NCI-H524 treated with DMSO at 0.1 percent for 48 hours (cell line): ENCODE measurements at places on chromosomes 13 and 19.

DNA sequence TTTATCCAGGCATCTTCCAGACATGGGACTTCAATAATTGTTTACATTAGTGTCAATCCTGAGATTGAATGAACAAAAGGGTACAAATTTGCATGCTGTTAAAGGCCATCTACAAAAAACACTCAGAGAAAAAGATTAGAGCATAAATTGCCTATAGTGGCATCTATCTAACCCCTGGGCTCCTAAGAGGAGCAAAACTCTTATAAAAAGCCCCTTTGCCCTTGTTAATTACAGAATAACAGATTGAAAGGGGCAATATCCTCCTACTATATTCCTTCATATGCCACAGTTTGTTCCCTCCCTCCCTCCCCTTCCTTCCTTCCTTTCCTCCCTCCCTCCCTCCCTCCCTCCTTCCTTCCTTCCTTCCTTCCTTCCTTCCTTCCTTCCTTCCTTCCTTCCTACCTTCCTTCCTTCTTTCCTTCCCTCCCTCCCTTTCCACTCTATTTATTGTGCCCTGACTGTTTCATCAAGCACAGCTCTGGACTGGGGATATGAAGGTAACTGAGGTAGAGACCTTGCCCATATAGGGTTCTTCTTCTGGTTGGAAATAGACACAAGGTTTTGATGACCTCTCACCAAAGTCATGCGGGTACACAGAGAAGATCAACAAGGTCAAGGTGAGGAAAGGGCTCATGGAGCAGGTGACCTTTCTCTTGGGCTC lies 49.5 kb downstream of the PCDH8 start:
- no peak for DNase-seq

GRCh38 chr19:45528744-45529419 lies 21.6 kb downstream of the VASP start:
- DNase-seq: no peak

DNA sequence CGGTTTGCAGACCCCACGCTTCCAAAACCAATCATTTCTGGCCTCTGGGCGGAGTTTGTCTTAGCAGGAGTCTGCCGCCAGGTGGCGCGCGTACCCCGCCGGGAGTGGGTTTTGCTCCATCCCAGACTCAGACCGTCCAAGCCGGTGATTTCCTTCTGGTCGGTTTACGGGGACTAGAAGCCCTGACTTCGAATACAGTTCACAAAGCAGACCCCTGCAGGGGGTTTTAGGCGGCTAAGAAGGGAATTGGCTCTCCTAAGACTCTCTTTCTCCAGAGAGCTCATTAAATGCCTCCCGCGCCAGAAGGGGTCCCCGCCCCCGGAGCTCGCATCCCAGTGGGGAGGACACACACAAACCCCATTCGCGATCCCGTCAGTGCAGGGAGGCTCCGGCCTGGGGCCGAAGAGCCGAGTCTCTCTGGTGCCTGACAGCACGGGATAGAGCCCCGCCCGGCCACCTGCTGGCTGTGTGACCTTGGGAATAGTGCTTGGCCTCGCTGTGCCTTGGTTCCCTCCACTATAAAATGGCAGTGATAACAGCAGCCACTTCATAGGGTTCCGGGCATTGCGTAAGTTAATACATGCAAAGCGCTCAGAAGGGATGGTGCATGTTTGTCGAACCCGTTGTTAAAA lies 8.6 kb upstream of the NUP62 start:
- DNase-seq: peak; percentile 49

DNA sequence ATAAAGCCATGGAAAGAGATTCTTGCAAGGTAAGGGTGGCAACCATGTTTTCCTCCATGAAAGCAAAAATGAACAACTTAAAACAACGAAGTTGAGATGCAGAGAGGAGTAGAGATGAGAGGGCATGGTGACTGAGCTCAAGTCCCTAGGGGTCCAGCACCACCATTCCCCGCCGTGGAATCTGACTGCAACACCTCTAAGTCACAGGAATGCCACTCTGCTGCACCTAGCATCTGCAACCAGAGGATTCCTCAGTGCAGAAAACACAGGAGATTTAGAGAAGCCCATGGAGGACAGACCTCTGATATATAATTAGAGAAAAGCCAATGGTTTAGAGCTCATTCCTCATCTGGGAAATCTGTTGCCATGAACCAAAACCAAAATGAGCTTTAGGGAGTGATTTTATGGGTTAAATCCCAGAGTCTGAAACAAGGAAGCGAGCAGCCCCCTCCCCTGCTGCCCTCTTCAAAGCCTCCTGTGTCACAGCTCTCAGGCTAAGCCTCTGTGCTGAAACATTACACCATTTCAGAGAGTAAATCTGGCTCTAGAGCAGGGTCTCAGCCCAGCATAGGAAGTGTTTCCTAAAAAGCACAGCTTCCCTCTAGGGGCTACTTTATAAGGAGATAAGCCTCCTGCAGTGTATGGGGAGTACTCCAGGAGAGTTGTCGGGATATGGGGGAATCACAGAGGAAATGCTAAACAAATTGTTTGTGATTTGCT lies 1043.6 kb downstream of the UQCRFS1 start:
- no peak for DNase-seq

DNA sequence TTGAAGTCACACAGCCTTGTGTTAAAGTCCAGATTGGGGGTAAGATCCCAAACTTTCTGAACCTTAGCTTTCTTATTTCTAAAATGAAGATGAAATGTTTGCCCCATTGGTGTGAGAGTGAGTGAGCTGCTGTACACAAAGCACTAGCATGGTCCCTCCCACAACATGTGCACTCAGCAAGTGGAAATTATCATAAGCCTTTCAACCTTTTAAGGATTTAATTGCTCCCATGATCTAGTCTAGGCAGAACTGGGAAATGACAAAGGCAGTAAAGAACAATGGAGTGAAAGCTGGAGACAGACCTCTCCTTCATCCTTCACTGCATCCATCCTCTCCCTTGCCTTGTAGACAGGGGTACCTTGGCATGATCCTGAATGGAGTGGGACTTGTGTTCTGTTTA lies 76.0 kb upstream of the GPR12 start:
- DNase-seq: no peak

DNA sequence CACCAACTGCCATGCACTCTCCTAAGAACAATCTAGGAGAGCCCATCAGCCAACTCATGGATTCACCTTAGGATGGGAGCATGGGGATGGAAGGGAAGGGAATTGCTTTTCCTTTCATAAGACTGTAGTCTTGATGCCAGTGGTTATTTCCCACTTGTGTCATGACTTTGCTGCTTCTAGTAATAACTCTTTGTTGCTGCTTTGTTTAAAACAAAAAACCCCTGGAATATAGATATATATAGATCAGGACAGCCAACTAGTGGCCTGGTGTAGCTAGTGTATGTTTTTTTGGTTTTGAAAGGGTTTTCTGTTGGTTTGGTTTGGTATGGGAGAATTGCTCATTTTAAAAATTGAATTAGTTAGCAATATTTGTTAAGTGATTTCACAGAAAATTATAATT lies 39.3 kb upstream of the KCTD4 start:
- DNase-seq: no peak

DNA sequence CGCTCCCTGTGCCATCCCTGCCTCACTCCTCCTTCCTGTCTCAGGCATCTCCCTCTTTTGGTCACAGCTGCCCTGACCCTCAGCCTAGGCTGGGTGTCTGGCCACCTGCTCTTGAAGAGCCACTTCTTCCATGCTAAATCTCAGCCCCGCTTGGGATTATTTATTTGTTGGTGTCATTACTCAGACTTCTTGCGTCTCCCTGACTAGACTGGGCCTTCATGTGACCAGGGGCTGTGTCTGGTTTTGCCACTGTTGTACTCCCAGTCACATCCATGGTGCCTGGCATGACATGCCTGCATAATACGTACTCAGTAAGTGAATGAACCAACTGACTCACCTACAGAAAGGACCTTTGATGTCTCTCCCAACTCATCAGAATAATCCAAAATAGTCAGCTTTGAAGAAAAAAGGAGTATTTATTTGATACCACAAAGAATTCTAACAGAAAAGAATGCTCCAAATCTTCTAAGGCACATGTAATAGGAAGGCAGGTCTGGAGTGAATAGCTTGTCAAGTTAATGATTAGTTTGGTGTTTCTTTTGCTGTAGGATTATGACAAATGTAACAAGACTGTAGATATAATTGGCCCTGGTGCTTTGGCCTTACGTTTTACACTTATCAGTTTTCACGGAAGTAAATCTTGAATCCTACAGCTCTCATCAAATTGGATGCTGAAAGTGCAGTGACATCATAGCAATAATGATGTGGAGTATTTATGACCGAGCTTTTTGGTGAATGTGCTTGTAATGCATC lies 84.0 kb downstream of the ALOX5AP start:
- no peak for DNase-seq

GRCh38 chr13:25037057-25037813 lies 58.7 kb upstream of the PABPC3 start:
- peak; percentile 8 for DNase-seq

DNA sequence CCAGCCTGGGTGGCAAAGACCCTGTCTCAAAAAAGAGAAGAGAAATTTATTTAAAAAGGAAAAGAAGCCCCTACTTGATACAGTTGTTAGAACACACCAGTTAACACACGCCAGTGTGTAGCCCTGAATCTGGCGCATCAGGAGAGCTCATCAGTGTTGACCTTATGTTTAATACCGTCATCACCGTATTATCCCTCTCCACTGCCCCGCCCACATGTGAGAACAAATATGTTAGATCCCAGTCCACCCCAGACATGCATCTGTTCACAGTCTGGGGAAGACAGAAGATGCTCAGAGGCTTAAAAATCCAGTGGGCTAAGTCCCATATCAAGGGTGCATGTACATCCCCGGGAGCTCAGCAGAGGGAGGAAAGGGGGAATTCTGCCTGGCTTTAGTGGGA lies 155.2 kb downstream of the DPF1 start:
- peak; percentile 98 for DNase-seq

- no peak for DNase-seq
Measured at GRCh38 chr13:46132109-46132508, 27.3 kb upstream of the CPB2 start.

DNA sequence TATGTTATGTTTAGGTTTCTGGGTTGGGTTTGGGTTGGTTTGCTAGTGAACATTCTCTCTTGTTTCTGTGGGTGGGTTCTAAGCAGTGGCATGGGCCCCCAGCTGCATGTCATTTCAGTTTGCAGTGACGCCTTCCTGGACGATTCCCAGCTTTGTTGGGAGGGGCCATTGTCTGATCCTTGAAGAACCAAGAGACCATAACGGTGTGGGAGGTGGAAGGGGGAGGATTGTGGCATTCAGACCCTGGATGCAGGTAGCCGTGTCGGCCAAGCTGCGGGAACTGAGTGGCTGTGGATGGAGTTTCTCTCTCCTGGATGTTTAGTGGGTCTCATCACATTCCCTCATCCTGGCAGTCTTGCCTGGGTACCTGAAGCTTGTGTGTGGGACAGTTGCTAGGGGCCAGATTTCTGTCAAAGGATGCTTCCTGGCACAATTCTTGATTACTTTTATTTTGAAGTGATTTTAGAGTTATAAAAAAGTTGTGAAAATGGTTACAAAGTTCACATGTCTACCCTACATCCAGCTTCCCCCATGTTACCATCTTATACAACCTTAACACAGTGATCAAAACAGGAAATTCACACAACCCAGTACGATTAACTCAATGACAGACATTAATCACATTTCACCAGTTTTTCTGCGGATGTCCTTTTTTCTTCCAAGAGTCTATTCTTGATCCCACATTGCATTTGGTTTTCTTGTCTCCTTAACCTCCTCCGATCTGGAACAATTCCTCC lies 123.8 kb downstream of the SIPA1L3 start:
- DNase-seq: no peak

DNA sequence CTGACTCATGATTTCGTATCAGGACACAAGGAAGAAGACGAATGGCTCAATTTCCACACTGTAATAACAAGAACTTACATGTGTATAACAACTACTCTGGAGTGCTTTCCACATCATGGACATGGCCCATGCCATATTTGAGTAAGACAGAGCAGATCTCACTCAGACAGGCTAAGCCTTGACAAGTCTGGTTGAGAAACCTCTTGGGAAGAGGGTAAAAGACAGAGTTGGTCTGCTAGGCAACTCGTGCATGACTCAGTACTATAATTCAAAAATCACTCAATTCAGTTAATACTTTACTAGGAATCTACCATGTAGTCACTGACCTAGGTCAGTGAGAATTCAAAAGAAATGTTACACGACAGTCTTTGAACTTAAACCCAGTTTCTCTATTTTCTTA lies 5.7 kb upstream of the THSD1 start:
- DNase-seq: no peak

DNA sequence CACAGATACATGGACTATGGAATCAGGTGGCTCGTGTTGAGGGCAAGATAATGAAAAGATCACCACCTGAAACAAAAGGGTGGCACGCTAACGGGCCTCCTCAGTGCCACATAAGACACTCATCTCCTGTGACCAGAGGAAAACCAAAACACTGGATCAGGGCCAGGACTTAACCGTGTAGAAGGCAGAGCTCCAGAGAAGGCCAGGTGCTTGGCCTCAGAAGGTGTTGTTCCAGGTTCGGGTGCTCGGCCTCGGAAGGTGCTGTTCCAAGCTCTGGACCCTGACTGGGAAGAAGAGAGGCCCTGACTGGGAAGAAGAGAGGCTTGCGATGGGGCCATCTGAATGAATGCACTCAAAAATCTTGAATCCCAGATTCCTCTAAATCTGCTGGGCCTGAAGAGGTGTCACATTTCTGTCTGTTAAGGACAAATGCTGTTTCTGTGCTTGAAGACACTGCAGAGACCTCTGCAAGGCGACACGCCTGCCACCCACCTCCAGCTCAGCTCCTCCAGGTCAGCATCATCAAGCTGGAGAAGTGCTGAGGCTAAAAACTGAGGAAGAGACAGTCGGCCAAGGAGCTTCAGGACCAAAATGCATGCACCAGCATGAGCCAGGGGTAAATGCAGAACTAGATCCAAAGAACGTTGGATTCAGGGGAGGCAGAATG lies 2.7 kb upstream of the RASA3 start:
- DNase-seq: no peak

DNA sequence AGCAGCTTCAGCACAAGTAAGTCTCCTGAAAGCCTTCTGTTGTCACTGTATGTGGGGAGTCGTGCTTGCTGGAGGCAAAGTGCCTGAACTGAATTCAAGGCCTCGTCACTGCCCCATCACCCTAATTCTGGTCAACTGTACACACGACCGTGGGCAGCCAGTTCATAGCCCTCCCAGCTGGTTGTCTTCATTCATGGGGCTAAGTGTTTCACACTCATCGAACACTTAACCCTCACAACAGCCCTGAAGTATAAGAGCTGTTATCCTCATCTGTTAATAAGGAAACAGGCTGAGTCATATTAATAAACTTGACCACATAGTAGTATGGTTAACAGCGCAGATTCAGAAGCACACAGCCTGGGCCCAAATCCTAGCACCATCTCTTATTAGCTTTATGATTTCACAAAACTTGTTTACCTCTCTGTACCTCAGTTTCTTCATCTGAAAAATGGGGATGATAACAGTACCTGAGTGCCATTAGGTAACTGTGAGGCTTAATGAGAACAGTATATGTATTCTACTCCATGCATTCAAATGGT lies 66.7 kb downstream of the CDADC1 start:
- DNase-seq: no peak

DNA sequence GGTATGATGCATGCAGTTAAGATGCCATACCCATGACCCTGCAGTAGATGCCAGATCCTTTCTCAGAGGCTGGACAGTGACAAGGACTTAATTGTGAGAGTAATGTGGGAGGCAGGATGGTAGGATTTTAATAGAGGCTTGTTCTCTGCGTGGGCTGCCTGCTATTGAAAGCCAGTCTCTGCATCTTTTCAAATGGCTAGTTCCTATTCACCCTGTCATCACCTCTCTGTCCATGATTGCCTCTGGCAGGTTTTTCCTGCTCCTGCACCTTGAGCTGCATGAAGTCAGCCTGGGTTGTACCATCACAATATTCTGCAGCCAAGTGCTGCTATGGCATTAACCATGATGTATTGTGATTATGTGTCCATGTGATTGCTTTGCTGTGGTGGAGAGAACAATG lies 440.5 kb downstream of the ITGBL1 start:
- no peak for DNase-seq

- DNase-seq: no peak
Measured at GRCh38 chr13:48093588-48093987, 1.3 kb downstream of the MED4 start.
